D341Med (cell line): ENCODE measurements at places on chromosomes 5 and 9.

DNA sequence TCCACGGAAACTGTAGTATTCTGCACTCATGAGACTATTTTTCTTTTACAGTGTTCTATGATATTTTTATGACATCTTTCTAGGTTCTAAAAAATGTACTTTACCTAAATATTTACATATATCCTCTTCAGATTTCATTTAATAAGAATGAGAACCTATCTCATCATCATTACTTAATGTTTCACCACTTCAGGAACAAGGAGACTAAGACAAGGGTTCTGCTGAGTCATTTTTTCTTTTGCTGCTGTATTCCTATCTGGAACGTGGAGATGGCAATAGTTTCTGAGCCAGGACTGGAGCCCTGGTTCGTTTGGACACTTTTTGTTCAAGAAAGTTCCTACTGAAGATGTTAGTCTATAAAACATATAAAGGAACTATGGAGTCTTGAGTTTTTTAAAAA, 258.2 kb upstream of the MAP3K1 start:
- no peak for DNase-seq

DNA sequence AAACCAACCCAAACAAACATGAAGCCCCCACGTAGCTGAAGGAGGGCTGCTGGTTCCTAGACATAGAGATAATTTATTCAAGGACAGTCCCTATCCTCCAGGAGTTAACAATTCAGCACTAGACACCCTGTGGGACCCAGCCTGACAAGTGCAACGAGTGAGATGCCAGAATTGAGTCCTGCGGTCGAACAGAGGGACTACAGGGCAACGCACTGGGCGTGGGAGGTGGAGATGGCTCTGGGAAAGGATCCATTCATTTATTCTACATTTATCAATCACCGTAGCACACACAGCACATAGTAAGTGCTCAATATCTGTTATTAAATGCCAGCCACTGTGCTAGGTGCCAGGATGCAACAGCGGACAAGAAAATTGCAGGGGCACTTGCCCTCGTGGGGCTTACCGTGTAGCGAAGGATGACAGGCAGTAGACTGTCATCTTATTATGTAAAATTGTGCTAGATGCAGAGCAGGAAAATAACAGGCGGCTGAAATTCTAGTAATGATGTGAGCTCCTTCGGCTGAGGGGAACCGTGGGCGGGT, 855 bp upstream of the ARHGAP26 start:
- DNase-seq, result peak; percentile 33

GRCh38 chr5:123117989-123118388, 28.9 kb downstream of the PRDM6 start:
- DNase-seq, result no peak

DNA sequence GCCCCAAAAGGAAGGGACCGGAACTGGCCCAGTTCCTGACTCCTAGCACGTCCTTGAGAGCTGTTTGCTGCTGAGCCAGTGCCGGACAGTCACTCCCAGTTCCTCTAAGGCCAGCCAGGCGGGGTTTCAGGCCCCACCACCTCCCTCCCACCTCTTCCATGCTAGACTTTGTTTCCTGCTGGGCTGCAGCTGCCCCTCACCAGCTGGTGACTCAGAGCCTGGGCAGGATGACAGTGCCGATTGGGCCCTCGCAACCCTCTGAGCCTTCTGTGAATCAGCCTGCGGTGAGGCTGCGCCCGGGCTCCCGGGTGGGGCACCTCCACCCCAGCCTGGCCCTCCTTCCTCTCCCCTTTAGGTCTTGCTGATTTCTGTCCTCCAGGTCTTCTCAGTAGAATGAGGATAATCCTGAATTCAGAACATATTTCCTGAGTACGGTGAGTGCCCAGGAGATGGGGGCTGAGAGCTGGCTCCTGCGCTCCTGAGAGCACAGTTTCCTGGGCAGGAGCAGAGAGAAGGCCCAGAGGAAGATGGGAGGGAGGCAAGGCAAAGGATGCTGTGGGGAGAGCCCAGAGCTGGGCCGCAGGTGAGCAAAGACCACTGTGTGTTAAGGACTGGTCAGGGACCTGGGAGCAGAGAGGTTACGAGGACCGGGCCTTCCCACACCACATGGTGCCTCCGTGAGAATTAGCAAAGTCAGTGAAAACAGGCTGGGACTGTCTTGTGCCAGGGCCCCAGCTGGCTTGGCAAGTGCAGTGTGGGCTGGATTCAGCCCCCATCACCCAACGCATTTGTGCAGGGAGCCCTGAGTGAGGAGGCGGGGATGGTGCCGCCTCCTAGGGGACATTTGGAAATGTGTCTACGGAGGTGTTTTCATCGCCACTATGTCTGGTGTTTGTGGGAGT, 32.9 kb upstream of the STXBP1 start:
- DNase-seq, result peak; percentile 47

DNA sequence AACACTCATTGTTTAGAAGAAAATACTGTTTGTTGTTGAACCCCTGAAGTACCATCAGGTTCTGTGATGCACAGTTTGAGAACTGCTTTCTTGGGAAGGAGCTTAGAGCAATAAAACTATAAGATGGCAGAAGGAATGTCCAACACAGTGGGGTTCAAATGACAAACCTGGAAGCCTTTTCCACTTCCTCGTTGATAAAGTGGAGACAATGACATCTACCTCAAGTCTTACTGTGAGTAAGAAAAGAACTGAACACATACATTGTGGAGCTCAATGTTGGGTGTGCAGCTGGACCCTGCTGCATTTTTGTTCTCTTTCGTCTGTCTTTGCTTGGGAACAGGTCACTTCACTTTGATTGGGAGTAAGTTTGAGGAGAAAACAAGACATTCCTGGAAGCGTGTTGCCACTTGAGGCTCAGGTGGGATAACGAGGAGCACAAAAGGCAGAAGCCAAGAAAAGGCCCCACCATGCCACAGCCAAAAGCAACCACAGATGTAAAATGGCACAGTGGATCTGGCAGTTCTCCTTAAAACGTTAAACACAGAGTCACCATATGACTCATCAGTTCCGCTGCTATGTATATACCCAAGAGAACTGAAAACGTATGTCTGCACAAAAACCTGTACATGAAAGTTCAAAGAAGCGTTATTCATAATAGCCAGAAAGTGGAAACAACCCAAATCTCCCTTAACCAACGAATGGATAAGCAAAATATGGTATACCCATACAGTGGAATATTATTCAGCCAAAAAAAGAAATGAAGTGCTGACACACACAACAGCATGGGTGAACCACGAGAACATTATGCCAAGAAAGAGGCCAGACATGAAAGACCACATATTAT, 42.9 kb upstream of the SUB1 start:
- DNase-seq, result no peak

DNA sequence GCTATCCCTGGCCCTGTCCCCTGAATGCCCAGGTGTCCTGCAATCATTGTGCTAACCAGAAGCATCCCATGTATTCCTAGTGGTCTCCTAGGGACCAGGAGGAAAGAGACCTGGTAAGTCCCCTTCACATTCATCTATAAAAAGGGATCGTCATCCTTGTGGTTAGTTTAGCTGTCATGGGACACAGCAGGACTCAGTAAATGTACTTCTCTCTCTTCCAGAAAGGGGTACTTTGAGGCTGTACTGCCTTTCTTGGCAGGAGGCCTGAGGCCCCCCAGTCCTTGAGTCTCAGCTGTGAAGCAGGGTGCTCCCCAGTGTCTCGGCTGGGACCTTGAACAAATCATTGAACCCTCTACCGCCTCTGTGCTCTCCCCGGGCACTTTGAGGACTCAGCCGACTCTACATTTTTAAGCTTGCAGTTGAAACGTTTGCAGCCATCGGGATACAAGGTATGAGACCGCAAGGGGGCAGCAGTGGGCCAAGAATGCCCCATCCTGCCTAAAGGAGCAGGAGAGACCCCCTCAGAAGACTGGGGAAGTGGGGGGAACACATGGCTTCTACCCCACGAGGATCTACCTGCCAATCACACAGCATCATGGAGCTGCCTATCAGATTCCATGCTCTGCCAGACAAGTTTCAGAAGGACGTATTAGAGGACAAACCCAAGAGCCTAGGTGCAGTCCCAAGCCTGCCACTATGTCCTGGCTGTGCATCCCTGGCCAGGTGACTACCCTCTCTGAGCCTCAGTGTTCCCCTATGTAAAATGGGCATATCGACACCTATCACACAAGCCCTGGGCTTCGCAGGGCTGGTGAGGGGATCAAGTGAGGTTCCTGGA, 2.4 kb upstream of the PHYKPL start:
- peak; percentile 80 for DNase-seq

DNA sequence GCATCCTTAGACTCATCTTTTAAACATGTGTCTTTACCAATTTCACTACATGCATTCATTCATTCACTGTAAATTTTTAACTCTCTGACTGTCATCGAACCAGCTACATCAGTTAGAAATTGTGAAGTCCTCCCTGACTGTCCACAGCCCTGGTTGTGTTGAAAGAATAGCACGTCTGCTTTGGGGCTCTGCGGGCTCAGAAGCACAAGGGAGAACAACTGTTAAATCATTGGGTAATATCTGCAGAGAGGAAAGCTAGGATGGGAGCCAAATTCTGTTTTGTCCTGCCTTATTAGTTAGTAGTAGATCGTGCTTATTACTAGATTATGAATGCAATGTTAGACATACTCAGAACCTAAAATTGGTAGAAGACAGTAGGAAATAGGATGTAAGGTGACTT, 26.3 kb upstream of the FAM120AOS start:
- no peak for DNase-seq

DNA sequence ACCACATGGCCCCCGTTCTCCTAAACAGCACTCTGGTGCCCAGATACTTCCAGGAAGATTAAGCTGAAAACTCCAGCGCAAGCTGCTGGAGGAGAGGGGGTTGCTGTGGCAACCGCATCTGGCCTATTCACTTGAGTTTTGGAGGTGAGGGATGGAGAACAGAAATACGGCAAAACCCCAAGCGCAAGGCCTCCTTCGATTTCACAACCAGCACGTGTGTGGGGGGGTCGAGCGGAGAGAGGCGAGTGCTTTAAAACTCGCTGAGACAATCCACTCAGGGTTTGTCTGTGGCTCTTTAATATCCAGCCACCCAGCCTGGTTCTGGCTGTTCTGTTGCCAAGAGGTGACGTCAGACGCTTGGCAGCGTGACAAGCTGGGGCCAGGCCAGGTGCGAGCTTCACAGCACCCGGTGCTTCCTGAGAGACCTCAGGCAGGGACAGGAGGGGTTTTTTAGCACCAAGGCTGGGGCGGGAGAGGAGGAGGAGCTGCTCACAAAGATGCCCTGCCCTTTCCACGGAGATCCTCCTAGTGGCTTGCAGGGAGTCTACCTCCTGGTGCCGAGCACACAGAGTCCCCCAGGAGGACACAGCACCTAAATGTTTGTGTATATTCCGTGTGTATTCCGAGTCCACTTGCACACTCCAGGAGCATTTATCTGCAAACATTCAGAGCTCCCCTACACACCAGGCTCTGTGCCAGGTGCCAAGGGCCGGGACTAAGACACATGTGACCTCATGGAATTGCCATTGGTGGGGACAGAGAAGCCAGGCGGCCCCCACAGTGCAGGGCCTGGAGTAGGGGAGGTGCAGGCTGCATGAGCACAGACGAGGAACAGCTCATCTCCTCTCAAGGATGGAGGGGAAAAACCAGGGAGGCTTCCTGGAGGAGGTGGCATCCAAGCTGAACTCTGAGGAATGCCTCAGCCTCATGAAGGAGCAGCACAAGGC, 194.6 kb downstream of the OLFM1 start:
- peak; percentile 72 for DNase-seq

- no peak for DNase-seq
Measured at GRCh38 chr5:132228241-132229035, 785 bp upstream of the P4HA2 start.

GRCh38 chr5:20276959-20277263, 288.9 kb upstream of the CDH18 start:
- DNase-seq, result no peak

DNA sequence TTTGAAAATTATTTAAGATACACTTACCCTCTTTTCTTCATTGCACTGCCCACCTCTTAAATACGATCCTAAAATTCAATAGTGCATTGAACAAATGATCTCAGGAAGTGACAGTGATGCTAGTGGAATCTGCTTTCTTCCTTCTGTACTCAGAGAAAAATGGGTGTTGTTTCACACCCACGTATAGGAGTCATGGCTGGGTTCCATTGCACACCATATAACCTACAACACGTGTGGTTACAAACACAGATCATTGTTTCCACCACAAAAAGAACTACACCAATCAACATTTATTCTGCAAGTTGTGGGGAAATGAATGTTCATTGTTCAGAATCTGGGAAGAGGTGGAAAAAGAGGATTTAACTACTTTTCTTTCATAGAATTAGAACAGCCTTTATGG, 275.9 kb downstream of the MAN2A1 start:
- DNase-seq, result no peak

DNA sequence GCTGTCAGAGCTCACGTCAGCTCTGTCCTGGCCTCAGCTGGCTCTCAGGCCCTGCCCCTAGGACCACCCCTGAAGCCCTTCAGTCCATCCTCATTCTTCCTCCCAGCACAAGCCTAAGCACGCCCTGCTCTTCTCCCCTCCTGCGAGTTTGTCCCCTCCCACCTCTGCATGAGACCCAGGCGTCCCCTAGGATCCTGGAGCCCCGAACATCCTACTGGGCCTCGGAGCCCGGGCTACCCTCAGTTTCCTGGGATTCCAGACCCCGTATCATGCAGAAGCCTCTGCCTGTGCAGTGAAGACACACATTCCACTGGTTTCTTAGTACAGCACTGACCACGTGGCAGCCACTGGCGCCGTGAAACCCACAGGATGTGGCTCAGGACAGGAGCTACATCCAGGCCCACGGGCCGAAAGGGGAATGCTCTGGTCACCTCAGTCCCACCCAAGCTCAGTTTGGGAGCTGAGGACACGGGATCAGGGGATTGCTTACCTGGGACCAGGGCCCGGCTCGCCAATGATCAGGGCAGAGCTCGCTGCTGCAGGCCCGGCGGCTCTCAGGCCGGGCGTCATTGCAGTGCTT, 64.2 kb downstream of the ZNF354C start:
- DNase-seq, result no peak

GRCh38 chr5:152271420-152271819, 133.7 kb downstream of the NMUR2 start:
- peak; percentile 60 for DNase-seq

- no peak for DNase-seq
Measured at GRCh38 chr5:52727576-52727975, 60.1 kb upstream of the ITGA1 start.

DNA sequence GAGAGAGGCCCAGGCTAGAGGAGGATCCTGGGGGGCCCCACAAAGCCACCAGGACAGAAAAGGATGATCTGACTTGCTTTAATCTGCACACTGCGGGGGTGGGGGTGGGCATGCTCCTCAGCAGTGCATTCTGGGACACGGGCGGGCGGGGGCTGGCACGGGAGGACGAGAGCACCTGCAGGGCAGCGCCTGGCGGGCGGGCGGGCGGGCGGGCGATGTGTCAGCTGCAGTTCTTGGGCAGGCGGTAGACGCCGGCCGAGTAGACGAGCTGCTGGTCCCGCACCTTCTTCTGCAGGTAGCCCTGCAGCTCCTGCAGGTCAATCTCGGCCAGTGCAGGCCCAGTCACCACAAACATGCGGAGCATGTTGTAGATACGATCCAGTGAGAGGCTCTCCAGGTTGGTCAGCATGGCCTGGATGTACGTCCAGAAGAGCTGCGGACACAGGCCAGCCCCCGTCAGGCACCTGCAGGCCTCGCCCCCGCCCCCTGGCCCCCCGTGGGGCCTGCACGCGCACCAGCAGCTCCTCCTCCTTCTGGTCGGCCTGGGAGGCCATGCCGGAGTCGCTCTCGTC, 3.0 kb upstream of the TMEM210 start:
- DNase-seq, result no peak
